NCI-H82 (cell line): ENCODE measurements at places on chromosomes 6 and 20.

- no peak for DNase-seq
Observed at GRCh38 chr20:49591217-49591865, 23.4 kb upstream of the PTGIS start.

- no peak for DNase-seq
Observed at GRCh38 chr6:144586986-144587385, 301.9 kb downstream of the UTRN start.

DNA sequence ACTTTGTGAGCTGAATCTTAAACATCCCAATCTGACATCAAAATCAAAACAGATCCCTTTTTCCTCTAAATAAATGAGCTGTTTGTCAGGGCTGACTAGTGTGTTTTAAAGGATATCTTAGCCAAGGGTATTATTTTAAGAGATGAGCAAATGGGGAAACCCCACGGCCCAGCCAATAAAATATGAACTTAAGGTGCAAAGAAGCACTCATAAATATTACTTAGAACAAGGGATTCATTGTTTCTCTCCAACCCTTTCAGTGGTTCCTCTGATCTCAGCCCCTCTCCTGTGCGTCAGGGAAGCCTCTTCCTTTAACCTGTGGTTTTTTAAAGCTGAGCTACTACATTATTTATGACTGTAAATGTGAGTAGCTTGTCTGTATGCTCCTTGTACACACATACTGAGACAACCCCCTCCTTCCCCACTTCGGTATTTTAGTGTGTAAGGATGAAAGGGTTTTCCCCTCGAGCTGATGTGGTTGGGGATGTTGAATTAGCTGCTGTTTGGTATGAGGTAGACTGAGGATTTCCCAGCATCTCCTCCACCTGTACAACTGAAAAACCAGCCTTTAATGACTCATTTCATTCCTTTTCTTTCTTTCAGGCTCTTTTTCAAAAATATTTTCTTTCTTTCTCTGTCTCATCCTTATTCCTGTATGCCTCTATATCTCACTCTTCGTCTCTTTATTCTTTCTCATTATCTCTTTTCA lies 6.5 kb downstream of the BMP5 start:
- DNase-seq = no peak

GRCh38 chr6:107590378-107590777 lies 100.5 kb downstream of the SOBP start:
- no peak for DNase-seq

DNA sequence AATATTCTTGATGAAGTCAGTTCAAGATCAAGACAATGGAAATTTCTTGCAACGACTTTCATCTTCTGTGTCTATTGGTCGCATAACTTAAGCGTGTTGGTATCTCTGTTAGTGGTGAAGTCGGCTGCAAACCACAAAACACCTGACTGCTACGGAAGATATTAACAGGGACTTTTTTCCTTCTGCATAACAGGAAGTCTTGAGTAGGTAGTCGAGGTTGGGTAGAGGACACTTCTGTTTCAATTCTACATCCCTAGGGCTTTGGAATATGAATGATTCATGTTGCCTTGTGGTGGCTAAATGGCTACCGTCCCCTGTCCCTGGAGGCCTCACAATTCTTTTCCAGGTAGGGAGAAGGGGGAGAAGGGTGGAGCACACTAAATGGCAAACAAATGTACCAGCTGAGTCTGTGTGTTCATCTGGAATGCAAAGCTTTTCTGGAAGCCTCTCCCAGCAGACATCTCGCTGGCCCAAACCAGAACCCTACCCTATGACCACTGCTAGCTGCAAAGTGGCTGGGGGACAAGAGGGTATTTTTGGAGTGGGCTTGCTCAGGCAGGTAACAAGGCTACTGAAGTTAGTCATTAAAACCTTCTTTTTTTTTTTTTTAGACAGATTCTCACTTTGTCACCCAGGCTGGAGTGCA lies 34.6 kb upstream of the NKX2-2 start:
- no peak for DNase-seq

- DNase-seq = peak; percentile 22
Observed at GRCh38 chr6:75993236-75994162, 79.0 kb downstream of the IMPG1 start.

DNA sequence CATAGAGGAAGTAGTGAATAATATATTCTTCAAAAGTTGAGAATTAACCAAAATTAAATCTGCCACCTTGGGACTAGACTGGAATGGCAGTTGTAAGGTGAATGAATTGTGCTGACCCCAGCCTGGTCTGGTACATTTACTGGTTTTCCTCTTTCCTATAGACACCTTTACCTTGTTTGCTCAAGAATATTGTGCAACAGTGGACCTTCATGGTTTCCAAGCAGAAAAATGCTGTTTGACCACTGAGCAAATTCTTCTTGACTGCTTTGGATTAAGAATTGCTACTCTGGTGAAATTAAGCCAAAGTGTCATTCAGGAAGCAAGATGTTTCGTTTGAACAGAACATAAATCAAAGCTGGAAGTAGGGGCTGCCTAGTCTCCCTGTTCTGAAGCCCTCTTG lies 156.6 kb upstream of the TAB2 start:
- no peak for DNase-seq

DNA sequence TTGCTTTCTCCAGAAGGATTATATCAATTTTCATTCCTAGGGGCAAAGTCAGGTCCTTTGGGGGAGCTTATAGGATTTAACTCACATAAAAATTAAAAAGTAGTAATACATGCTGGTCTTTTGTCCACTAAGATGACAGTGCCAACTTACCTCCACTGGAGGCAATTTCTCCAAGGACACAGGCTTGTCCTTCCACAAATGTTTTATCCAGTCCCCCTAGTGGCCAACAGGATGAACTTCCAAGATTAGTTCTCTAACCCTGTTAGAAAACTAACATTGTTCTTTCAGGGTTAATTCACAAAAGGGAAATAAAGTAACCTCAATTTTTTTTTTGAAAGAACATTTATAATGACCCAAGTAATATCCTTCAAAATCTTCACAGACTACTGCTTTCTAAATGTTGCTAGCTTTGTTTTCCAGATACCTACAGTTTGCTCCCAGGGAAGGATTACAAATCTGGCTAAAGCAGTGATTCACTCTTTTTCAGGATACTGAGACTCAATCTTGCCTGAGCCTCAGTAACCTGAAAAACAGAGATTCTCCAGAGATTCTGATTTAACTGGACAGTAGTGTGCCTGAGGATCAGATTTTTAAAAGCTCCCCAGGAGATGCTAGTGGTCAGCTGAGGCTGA lies 31.7 kb upstream of the UBR2 start:
- DNase-seq = peak; percentile 85

- DNase-seq = no peak
Observed at GRCh38 chr20:47365023-47365764, 8.7 kb upstream of the ZMYND8 start.

- DNase-seq = no peak
Observed at GRCh38 chr6:148959008-148959407, 212.2 kb downstream of the UST start.

DNA sequence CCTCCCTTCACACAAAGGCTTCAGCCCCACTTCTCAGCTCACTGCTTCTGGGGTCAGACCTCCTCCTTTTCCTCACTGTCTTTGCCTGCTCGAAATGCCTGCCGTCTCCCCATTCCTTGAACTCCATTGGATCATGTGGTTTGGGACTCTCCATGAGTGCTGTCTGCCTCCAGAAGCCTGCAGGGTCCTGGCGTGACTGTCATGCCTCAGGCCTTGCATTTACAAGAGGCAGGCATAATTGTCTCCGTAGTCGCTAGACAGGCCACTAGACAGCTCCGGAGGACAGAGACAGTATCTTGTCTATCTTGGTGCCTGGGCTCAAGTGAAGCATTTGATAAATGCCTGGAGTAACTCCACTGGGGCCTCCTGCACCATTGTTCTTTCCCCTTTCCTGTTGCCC lies 15.3 kb downstream of the PNLDC1 start:
- no peak for DNase-seq

DNA sequence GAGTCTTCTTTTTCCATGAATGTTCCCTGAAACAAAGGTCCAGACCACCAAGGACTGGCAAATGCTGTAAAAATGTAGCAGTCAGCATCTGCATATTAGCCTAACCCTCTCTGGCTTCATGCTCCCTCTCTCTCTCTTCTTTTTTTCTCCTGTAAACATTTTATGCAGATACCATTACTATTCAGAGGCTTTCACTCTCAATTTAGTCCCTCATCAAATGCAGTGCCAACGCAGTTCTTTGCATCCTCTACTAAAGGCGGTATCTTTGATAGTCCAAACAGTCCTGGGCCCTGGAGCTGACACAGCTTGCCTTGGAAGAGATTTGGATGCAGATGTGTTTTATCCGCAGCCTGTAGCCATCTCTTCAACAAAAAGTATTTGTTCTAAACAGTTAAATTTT lies 167.1 kb upstream of the MMS22L start:
- DNase-seq = no peak
